ENCODE measurements at places on chromosomes 1 and 21. TPM values are rescaled to one million over a fixed set of nuclear protein-coding genes. Genes with fewer than 3 reads are reported as not detected.
A peak's percentile ranks its signal among the peaks of the same experiment; 100 is the strongest.

GRCh38 chr1:17669866-17670451, 85.2 kb upstream of the ACTL8 start:
- H3K27me3 ChIP-seq, result no peaks in the 10 kb centered on the region
- H3K4me3 ChIP-seq, result no peak overlapping the region
- no peak overlapping the region for H3K27ac ChIP-seq
- H3K4me1 ChIP-seq, result no peaks in the 10 kb centered on the region

DNA sequence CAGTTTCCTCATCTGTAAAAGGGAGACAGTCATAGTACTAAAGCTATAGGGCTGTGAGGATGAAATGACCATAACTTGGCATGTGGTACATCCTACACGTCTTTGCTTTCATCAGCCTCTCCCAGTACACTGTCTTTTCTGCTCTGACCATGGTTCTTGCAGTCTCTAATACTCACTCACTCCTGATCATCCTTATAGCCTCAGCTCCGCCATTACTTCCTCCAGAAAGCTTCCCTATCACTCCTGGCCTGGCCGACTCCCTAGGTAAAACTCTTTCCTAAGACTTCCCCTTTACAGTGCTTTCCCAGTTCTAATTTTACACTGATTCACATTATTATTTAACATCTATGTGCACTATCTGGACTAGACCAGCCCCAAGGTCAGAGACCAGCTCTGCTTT, 5.0 kb upstream of the MRPL24 start:
- peaks cover 40% of the 10 kb centered on the region for H3K36me3 ChIP-seq
- peak overlapping the region; percentile 94 for H3K27ac ChIP-seq
- no peak overlapping the region for H3K4me3 ChIP-seq
- H3K4me1 ChIP-seq, result peaks cover 45% of the 10 kb centered on the region
- DNase-seq, result no peak

MTARC1 gene
- total RNA-seq, result 17.3 TPM

DNA sequence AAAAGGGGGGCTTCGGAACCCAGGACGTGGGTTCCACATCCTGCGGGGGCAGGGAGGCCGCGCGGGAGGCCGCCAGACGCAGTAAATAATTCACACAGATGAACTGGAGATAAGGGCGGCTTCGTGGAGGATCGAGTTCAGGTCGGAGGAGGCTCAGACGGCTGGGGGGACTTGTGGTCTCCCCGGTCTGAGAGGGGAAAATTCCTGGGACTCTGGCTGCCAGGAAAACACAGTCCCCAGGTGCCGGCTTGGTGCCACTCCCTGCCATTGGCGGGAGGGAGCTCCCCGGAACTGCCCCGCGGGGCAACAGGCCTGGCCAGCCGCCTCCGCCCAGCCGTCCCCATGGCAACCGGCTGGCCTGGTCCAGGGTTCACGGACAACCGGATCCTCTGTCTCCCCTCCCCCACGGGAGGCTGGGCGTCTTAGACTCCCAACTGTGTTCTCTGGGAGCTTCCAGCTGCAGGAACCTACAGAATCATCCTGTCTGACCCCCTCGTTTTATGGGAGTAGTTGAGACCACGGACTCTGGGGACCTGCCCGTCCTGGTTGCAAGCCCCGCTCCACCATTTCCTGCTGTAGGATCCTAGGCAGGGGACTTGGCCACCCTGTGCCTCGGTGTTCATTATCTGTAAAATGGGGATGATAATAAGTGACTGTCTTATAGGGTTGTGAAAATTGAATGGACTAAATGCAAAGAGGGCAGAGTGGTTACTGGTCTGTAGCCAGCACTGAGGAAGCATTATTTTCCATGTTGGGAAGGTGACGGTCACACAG, 9.6 kb downstream of the CAMK2N1 start:
- peak overlapping the region; percentile 19 for H3K4me3 ChIP-seq
- no peaks in the 10 kb centered on the region for H3K36me3 ChIP-seq
- DNase-seq, result no peak
- H3K27me3 ChIP-seq, result no peaks in the 10 kb centered on the region
- H3K4me1 ChIP-seq, result peaks cover 18% of the 10 kb centered on the region
- no peak overlapping the region for H3K27ac ChIP-seq

DNA sequence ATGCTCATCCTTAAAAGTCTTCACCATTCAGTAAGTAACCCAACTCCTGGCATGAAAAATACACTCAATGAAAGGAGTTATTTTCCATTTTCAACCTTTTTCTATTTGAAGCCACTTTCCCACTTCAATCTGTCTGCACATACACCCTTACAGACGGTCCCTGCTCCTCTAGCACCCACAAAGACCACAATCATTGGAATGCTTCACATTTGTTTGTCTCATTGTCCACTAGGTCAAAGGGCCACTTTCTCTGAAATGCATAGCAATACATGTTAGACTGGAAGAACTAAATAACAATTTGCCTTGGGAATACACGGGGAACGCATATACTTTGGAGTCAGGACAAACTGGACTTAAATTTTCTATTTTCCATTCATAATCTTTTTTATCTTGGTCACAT, 487.1 kb upstream of the C1orf87 start:
- no peak overlapping the region for H3K27ac ChIP-seq
- H3K4me3 ChIP-seq, result no peak overlapping the region
- no peaks in the 10 kb centered on the region for H3K27me3 ChIP-seq
- DNase-seq, result no peak

HIVEP3 gene
- 5.6 TPM for total RNA-seq

All from spleen (tissue), 13 donors.